Activated effector memory CD4-positive, alpha-beta T cell treated with Interleukin-2 at 50 U/mL for 16 hours (primary cell): ENCODE measurements at places on chromosomes 5 and 9.

- DNase-seq, result no peak
Observed at GRCh38 chr9:88777498-88778312, 213.6 kb upstream of the S1PR3 start.

GRCh38 chr5:167049043-167049663 is 1242.3 kb upstream of the WWC1 start:
- DNase-seq, result no peak

DNA sequence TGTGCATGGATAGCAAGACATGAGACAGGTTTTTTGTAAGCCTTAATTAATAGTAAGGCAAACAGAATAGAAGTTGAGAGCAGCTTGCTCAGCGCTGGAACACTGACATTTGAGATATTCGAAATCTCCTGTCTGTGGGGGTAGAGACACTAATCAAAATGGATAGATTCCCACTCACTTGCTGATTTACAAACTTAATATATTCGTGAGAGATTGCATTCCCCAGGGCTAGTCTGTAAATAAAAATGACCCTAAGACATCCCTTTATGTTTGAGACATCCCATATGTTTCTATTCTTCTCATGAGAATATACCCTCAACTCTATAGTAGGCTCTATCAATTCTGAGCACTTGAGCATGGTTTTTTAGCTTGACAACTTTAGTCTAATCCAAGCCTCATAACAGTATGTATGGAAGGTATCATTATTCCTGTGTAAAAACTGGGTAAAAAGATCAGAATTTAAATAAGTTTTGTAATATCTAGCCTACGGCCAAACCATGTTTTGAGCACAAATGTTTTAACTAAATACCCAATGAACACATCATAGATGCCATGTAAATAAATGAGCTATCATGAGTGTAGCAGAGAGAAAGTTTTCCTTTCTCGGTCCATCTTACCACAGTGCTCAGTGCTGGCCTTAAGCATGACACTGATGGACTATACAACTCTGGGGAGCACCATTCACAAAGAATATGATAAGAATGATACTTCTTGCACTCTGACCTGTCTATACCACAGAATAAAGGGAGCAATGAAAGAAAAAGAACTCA is 609.2 kb downstream of the PSAT1 start:
- DNase-seq, result no peak

GRCh38 chr9:86135371-86135770 is 36.0 kb upstream of the GOLM1 start:
- DNase-seq, result no peak

DNA sequence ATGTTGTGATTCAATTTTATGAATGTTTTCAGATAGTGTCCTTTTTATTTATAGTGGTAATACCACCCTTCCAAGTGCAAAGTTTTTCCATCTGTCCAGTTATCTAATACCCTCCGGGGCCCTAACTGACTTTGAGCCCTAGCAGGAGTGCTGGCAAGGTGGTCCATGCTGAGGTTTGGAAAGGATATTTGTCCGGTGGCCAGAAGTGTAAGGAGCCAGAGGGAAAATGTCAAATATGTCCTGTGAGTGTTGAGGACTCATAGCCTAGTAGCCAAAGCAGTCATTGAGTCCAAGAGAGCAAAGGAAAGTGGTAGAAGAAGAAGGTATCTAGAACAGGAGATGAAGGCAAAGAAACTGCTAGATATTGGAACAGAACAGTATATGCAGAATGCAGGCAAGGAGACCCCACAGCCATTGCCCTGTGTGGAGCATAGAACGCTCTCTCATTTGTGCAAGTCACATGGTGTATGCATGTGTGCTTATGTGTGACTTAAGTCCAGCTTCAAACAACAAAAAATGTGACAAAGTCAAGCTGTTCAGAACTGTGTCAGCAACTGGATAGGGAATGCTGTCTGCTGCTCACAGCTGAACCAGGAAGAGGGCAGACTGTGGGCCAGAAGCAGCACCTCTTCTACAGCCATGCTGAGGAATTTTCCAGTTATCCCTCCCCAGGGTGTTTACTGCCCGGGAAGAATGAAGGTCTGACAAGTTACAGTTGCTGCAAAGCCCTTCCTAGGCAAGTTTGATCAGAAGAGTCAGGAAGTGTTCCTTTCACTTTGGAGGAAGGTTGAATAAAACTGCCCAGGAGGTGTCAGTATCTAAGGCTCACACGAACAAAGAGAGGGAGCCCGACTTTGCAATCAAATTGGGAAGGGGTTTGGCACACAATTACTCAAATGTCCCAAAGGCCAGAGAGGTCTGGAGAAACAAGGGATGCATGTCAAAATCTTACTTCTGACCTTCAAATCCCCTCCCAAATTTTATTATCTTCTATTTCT is 463.3 kb upstream of the DMAC1 start:
- no peak for DNase-seq

DNA sequence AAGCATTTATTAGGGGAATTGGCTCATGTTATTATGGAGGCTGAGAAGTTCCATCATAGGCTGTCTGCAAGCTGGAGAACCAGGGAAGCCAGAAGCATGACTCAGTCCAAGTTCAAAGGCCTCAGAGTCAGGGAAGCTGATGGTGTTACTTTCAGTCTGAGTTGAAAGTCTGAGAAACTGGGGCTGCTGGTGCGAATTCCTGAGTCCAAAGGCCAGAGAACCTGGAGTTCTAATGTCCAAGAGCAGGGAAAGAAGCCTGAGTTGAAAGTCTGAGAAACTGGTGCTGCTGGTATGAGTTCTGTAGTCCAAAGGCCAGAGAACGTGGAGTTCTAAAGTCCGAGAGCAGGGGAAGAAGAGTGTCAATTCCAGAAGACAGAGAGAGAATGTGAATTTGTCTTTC is 641.1 kb downstream of the ISL1 start:
- DNase-seq, result no peak

- DNase-seq, result no peak
Observed at GRCh38 chr9:111924281-111924680, 27.7 kb downstream of the UGCG start.

DNA sequence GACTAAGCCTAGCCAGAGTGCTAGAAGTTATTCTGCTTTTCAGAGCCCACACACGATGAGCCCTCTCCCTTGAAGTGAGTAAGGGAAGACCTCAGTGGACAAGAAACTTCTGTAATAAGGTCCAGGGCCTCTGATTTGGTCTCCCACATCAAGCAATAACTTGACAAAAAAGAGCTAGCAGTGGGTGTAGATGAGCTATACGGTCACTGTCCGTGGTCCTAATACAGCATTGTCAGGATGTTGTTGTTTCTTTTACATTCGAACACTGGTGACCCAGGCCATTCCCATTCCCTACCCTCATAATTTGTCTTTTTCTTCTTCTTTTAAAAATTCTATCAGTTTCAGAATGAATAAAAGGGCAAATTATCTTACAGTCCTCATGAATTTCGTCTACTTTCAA is 5.2 kb downstream of the PCSK1 start:
- DNase-seq, result no peak

- DNase-seq, result no peak
Observed at GRCh38 chr5:115530426-115530825, 14.1 kb downstream of the FEM1C start.

DNA sequence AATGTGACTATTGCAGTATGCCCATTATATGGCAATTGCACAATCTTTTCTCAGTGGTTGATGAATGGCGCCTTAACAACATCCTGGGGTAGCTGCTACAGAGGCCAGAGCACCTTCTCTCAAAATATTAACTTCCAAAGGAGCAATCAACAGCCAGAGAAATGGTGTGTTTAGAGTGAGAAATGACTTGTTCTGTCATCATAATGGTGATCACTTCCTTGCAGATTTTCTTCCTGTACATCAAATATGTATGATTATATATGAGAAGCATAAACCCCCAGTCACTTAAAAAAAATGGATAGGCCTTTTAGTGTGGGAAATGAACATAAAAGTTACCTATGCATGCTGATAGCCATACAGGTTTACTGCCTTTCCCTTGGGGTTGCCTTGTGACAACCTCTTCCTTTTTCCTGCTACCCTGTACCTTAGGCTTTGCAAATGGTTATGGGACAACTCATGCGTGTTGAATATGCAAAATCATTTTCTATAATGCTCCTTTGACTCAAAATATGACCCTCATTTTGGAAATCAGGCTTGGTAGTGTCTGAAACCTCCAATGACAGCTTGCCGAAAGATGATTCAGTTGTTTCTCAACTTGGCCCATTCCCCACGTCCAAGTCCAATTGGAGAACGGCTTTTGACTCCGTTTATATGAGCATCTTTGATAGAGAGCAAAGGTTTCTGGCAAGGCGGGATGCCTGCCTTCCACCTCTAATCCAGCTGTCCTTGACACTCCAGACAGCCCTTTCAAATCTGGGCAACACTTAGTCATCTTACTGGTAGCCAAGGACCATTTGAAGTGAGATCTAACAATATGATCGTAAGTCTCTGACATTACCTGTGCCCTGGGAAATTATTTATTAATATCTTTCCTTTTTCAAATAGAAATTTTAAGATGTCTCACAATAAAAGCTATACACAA is 69.3 kb downstream of the SLC1A1 start:
- no peak for DNase-seq

DNA sequence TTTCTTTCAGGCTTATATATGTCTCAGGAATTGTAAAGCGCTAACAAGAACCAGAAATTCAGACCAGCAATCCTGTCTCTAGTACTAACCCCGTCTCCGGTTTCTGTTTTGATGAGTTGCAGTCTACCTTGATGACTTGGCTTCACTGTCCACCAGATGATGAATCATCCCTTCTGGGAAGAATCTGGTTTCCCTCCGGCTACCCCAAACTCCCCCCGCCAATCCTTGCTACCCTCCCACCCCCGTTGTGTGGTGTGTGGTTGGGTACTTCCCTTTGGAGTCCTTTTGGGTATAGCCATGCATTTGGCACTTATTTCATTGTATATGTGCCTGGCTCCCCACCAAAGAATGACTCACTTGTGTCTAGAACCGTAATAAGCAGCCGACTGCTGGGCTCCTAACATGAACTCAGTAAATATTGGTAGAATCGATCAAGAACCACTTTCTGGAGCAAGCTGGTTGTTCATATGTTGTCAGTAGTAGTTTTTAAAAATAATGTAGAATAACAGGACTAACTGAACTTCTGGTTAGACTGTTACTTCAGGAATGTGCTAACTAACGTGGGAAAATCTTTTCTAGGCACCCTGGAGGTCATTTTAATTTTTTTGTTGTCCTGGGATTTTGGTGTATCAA is 8.3 kb upstream of the TGFBI start:
- no peak for DNase-seq

DNA sequence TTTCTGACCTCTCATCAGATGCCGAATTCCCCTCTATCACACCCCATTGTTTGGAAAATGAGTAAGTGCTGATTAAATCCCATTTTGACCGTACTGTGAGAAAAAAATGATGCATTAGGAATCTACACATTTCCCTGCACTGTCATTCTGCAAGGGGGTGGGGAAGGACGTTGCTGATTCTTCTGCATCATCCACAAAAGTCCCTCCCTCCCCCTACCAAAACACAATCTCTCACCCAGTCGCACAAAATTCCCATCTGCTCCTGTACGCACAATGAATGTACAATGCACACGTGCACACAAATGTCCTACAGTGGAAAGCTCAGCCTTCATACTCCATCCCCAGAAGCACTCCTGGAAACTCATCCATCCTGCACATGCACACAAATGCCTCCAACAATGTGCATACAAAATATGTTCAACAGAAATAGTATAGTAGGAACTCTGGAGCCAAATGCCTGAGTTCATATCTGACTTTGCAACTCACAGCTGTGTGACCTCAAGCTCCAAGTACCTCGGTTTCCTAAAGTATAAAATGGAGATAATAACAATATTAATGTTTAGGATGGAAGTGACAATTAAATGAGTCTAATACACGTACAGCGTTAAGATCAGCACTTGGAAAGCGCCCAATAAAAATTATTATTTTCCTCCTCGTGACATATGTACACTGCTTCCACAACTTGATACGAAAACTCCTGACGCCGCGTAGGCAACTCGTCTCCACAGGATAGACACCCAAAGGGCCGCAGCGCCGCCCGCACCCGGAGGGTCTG is 809 bp downstream of the TNIP1 start:
- no peak for DNase-seq

- DNase-seq, result no peak
Observed at GRCh38 chr5:145407300-145408047, 427.7 kb downstream of the PRELID2 start.

DNA sequence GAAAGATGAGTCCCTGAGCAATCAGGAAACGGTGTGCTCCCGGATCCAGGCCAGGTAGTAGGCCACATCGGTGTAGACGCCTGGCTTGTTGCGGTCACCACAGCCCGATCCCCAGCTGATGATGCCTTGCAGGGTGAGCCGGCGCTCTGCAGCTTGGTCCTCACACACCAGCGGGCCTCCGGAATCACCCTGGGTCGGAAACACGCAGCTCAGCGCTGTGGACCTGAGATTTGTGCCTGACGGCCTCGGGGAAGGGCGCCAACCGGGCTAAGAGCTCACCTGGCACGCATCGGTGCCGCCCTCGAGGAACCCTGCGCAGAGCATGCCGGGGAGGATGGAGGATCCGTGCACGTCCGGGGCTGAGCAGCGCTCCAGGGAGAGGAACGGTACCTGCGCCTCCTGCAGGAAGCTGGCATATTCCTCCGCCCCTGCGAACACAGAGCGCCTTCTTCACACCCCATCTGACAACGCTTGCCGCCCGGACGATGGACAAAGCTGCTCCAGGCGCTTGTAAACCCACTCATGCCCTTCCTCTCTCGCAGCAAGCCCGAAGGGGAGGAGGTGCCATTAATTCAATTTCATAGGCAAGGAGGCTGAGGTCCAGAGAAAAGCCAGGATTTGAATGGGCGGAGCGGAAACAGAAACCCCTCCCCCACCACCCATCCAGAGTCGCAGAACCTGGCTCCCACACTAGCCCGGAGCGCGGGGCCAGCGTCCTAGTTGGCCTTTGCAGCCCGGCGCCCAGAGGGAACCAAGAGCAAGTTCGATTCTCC is 2.0 kb upstream of the PFN3 start:
- peak; percentile 65 for DNase-seq

GRCh38 chr5:139867581-139867980 is 72.0 kb downstream of the PSD2 start:
- no peak for DNase-seq

GRCh38 chr5:138448481-138449398 is 9.9 kb downstream of the REEP2 start:
- no peak for DNase-seq

DNA sequence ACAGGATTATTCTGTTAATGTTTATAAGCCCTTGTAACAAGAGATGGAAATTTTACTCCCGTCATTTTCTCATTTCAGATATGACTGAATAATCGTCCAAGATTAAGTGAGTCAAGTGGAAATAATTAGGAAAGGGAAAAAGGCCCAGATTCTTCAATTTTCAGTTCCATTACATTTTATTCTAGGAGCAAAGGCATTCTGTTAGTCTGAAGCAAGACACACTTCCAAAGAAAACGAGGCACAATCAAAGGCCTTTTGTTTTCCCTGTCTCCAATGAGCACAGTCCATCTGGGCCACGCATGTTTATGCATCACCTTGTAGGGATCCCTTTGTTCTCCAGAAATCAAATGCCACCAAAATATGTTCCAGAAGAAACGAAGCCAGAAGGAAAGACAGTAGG is 382.9 kb upstream of the RFX3 start:
- no peak for DNase-seq

DNA sequence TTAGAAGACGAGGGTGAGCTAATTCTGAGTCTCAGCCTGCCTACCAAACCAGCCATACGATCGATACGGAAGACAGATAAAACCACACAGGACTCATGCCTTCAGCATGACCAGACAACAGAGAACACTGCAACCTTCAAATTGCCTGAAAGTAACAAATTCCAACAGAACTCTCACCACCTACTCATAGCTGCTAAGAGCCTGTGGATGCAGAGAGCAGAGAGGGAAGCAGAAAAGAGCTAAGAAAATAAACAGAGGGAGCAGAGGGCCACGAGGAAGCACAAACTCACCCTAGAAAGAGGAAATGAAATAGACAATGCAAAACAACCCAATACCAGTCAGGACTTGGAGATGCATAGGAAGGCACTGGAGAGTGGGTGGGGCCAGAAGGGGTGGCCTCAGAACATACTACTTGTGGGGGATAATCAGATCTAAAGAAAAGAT is 86.7 kb upstream of the TAS2R1 start:
- DNase-seq, result no peak
